ENCODE measurements at places on chromosomes 3 and 15.

- DNase-seq: no peak
Measured at GRCh38 chr3:57163751-57164150, 1.4 kb downstream of the IL17RD start.

DNA sequence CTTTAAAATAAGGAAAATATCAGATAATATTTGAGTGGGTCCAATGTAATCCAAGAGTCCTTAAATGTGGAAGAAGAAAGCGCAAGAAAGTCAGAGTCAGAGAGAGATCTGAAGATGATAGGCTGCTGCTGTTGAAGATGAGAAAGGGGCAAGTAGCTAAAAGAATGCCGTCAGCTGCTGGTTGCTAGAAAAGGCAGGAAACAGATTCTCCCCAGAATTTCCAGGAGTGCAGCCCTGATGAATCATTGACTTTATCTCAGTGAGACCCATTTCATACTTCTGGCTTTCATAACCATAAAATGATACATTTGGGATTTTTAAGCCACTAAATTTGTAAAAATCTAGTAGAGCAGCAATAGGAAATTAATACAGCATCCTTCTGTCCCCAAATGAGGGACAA, 7.5 kb upstream of the CHMP2B start:
- DNase-seq: no peak

DNA sequence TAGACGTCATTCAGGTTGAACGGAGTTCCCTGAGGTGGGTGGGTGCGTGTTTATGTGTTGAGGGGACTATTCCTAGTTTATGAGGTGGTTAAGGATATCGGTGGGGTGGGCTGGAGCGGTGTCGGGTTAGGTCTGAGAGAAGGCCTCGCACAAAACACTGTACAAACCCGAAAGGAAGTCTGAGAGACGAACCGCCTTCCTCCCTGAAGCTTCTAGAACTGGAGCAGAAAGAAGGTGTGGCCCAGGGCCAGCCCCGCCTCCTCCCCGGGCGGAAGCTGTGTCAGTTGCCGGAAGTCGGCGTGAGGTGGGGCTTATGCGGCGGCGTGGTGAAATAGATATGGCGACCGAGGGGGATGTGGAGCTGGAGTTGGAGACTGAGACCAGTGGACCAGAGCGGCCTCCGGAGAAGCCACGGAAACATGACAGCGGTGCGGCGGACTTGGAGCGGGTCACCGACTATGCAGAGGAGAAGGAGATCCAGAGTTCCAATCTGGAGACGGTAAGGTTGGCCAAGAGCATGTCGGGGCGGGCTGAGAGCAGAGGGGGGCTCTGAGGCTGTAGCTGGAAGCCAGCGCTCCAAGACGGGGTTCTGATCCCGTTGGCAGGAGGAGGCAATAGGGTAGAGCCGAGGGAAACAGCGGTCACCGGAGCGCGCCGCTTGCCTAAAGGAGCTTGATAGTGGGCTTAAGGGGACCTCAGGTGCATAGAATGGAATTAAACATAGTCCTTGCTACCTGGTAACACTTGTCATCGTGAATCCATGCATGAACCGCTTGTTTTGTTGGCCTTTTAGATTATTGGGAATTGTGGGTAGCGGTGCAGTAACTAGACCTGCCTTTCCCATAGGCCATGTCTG, at the start of gene HYPK:
HYPK (plus strand) TSS at position 314 of the 856 bp plus-strand sequence; CDS start at position 338, 24 bp downstream.
- peak; percentile 91 for DNase-seq

DNA sequence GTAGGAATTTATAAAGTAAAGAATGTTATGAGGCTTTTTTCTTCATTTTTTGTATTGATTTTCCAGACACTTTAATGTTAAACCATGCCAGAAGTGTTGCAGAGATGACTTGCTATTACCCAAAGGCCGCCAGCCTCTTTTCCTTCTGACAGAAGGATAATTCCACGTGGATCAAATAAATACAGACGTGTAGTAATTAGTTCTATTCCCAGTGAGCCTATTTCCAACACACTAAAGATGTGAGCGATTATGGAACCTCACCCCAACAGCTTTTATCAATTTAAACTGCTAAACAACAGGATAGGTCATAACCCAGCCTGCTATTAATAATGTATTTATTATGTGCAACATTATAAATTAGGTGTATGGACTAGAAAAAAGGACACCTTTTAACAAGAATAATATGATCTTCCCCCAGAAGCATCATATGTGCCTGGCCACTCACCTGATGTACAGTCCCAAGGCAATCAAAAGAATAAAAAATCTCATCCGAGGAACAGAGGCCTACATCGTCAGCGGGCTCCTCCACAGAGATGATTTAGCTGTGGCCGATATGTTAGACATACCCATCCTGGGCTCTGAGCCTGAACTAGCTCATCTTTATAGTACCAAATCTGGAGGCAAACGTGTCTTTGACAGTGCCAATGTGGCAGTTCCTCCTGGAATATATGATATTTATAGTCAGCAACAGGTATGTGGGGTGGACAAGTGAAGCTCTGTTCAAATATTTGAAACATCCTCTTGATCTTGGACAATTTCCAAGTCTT, 125.9 kb upstream of the C15orf61 start:
- DNase-seq: no peak

- no peak for DNase-seq
Measured at GRCh38 chr3:189883113-189883753, 237.5 kb downstream of the P3H2 start.

DNA sequence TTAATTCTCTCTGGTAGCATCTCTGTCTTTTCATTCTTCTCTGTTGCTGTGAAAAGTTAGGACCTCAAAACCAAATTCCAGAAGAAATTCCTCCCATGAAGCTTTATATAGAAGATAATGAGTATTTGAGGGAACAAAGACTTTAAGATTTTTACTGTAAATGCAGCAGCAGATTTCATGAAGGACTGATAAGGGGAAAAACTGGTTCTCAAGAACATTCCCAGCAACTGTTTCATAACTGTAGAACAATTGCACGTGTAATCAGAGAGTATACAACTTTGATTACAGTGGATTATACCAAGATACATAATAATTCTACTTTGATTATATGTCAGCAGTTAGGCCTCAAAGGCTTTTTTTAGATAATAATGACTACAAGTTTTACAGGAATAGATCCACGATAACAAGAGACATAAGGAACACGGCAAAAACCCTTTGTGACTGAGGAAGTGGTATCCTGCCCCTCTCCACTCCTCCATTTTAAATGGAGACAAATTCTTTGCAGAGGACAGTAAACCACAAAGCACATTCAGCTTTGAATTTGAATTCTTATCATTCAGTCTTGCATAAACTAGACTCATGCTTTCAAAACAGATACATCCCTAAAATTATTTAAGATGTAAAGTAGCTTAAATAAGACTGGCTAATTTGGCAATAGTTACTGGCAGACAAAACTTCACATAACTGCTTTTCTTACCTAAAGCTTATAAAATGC, 42.9 kb upstream of the DIPK2A start:
- DNase-seq: no peak

GRCh38 chr3:183437061-183437460, 8.6 kb upstream of the MCF2L2 start:
- DNase-seq: no peak

DNA sequence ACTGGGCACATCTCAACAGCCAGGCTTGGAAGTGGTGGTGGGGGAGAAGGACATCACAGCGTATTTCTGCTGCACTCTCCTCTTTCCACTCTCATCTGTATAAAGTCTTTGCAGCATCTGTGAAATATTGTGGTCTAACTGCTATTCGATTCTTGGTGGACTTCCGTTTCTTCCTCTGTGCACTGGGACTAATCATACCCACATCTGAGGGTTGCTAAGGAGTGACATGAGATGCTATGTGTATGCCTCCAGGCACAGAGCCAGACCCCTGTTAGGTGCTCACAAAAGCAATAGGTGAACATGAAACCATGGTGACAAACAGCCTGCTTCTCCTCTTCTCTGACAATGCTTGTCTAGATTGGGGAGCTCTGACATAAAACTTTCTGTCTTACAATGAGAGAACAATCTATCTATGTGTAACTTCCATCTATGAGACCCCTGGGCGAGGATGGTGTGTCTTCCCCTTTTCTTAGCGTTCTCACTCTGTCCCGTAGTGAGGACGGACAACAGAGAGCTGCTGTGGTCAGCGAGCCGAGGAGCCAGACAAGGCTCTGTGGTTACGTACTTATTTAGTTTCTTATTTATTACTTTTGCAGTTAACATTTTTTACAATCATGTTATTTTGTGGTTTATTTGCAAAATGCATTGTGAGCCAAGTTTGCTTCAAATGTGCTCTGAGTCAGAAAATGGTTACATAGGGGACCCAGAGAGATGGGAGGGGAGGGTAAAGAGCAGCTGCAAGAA, 196.7 kb upstream of the TPRG1 start:
- no peak for DNase-seq

GRCh38 chr3:122777563-122777962, 16.1 kb downstream of the HSPBAP1 start:
- DNase-seq: no peak
